Right ventricle myocardium superior (tissue), 1 donor: ENCODE measurements at places on chromosomes 11 and 22. TPM values are rescaled to one million over a fixed set of nuclear protein-coding genes. Genes with fewer than 3 reads are reported as not detected.

POU2AF2 gene
- not detected for total RNA-seq

UBQLN3 gene
- total RNA-seq = not detected

CATSPER1 gene
- total RNA-seq = not detected

NPAS4 gene
- not detected for total RNA-seq

RBM4B gene
- total RNA-seq = 11.2 TPM

CYB5R3 gene
- 216 TPM for total RNA-seq

SERPING1 gene
- 118 TPM for total RNA-seq

P2RY6 gene
- total RNA-seq = 2.1 TPM

CHRDL2 gene
- total RNA-seq = 11.1 TPM

BEST1 gene
- total RNA-seq = 1.3 TPM

C22orf42 gene
- not detected for total RNA-seq
